Sigmoid colon (tissue), 7 donors: ENCODE measurements at places on chromosomes 3 and 15. TPM values are rescaled to one million over a fixed set of nuclear protein-coding genes. Genes with fewer than 3 reads are reported as not detected.

The ST6GAL1 gene
- polyA plus RNA-seq = 60.5 TPM

The LCTL gene
- polyA plus RNA-seq = 0.01 TPM

The KLHL6 gene
- 10.3 TPM for polyA plus RNA-seq

The ADAMTS7 gene
- 1.9 TPM for polyA plus RNA-seq

The C2CD4B gene
- 1.2 TPM for polyA plus RNA-seq

The OCA2 gene
- polyA plus RNA-seq = not detected

The TARS3 gene
- 2.3 TPM for polyA plus RNA-seq

The NCEH1 gene
- polyA plus RNA-seq = 3.0 TPM

The COL8A1 gene
- 0.60 TPM for polyA plus RNA-seq

DNA sequence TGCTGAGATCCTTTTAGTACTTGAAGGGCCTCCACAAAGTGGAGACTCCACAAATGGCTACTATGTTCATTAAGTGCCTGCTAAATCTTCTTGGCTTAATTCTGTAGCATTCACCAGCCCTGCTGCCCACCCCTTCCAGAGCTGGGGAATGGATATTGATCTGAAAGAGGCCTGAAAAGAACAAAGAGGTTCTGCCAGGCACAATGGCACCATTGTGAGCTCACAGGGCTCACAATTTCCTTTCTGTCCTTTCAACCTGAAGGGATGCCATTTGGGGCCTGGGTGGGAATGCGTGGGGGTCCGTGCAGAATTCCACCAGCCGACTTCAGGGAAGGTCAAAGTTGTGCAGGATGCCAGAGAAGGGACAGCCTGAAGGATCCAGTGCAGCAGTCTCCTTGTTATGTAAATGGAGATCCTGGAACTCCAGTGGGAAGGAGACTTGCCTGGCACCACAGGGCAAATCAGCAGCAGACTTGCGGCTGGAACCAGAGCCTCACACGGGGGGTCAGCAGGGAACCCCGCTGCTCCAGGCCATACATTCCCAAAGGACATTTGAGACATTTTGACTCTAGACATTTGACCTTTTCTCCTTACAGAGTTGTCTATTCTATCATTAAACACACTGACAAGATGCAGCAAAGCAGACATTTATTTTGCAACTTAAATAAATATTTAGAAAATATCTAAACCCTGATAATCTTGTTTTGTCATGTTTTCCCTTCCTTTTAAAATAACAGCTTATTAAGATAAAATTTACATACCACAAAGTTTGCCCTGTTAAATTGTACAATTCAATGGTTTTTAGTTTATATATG lies 21.5 kb upstream of the MORF4L1 start:
- no peak overlapping the region for H3K4me3 ChIP-seq
- no peaks in the 10 kb centered on the region for H3K36me3 ChIP-seq
- no peak overlapping the region for H3K27ac ChIP-seq
- H3K4me1 ChIP-seq = no peaks in the 10 kb centered on the region

GRCh38 chr15:69623392-69624154 lies 171.0 kb downstream of the RPLP1 start:
- H3K4me1 ChIP-seq = no peaks in the 10 kb centered on the region
- H3K27me3 ChIP-seq = no peaks in the 10 kb centered on the region
- H3K36me3 ChIP-seq = no peaks in the 10 kb centered on the region
- no peak overlapping the region for H3K27ac ChIP-seq

DNA sequence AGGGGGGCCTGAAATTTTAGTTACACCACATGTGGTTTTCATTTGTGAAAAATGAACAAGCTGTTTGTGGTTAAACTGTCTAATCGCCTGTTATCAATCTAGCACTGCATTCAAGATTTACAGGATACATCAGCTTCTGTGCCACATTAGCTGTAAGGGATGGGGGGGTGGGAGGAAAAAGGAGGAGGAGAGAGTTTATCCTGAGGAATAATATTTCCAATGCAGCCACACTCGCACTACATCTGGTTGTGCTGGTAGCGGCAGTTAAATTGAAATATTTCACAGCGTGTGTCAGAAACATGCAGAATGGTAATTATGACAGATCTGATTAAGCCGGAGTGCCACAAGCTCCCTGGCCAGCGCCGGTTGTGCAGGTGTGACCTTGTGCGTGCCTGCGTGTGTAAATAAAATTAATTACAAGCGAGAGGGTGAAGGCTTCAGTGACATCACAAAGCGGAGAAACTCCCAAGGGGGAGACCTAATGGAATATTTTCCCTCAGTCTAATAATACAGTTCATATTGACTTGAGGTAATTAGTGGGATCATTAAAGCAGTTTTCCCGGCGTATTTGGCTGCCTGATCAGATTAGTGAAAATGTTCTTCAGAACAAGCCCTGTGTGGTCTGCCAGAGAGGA lies 55.5 kb downstream of the SATB1 start:
- DNase-seq = no peak
- no peak overlapping the region for H3K4me3 ChIP-seq
- H3K27ac ChIP-seq = no peak overlapping the region
- no peaks in the 10 kb centered on the region for H3K27me3 ChIP-seq
- H3K36me3 ChIP-seq = peaks cover 26% of the 10 kb centered on the region

DNA sequence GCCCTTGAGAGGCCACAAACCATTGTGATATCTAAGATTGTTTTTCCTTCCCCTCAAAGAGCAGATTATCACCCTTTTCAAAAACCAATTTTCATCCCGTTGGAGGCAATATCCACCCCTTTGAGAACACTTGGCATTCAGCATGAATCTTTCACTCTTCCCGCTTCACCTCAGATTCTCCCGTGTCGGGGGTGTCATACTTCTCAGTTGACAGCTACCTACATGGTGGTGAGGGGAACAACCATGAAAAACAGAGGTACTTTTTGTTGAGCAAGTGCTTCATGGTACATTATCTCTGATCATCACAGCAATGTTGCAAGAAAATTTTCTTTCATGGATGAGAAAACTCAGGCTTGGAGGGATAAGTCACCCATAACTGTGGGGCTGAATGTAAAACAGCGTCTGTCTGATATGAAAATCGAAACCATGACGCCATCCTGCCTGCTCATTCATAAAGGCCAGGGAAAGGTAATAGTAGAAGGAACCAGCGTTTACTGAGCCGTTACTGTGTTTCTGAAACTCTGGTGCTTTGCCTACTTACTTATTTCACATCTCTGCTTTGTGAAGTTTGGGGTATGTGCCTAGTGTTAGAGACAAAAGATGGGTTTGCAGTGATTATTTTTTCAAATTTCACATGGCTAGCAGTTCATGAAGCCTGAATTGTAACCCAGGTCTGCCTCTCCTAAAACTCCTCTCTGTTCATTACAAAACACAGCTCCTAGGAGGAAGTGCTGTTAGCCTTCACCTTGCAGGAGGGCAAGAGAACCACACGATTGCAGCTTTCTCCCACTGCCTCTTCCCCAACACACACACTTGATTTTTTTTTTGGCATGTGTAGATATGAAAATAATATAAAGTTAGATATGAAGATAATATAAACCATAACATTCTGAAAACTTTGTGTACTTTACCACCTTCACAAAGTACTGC lies 35.4 kb downstream of the SV2B start:
- H3K27me3 ChIP-seq = no peaks in the 10 kb centered on the region
- H3K36me3 ChIP-seq = no peaks in the 10 kb centered on the region
- H3K27ac ChIP-seq = no peak overlapping the region
- H3K4me3 ChIP-seq = no peak overlapping the region

GRCh38 chr3:153818338-153818737 lies 302.9 kb upstream of the ARHGEF26 start:
- no peak overlapping the region for H3K4me3 ChIP-seq
- H3K27ac ChIP-seq = no peak overlapping the region
- H3K36me3 ChIP-seq = no peaks in the 10 kb centered on the region
- DNase-seq = no peak

GRCh38 chr3:124942613-124943012 lies 8.1 kb upstream of the MUC13 start:
- H3K36me3 ChIP-seq = no peaks in the 10 kb centered on the region
- no peak overlapping the region for H3K4me3 ChIP-seq
- H3K27ac ChIP-seq = no peak overlapping the region
- H3K4me1 ChIP-seq = no peaks in the 10 kb centered on the region
- no peaks in the 10 kb centered on the region for H3K27me3 ChIP-seq

GRCh38 chr15:51952805-51953204 lies 18.8 kb downstream of the LEO1 start:
- no peak for DNase-seq
- no peaks in the 10 kb centered on the region for H3K27me3 ChIP-seq
- peaks cover 99% of the 10 kb centered on the region for H3K36me3 ChIP-seq
- no peaks in the 10 kb centered on the region for H3K4me1 ChIP-seq
- no peak overlapping the region for H3K4me3 ChIP-seq
- no peak overlapping the region for H3K27ac ChIP-seq

GRCh38 chr3:126550488-126551051 lies 8.2 kb downstream of the C3orf22 start:
- H3K27ac ChIP-seq = no peak overlapping the region
- no peaks in the 10 kb centered on the region for H3K4me1 ChIP-seq
- DNase-seq = peak; percentile 40
- H3K4me3 ChIP-seq = no peak overlapping the region
- no peaks in the 10 kb centered on the region for H3K27me3 ChIP-seq

DNA sequence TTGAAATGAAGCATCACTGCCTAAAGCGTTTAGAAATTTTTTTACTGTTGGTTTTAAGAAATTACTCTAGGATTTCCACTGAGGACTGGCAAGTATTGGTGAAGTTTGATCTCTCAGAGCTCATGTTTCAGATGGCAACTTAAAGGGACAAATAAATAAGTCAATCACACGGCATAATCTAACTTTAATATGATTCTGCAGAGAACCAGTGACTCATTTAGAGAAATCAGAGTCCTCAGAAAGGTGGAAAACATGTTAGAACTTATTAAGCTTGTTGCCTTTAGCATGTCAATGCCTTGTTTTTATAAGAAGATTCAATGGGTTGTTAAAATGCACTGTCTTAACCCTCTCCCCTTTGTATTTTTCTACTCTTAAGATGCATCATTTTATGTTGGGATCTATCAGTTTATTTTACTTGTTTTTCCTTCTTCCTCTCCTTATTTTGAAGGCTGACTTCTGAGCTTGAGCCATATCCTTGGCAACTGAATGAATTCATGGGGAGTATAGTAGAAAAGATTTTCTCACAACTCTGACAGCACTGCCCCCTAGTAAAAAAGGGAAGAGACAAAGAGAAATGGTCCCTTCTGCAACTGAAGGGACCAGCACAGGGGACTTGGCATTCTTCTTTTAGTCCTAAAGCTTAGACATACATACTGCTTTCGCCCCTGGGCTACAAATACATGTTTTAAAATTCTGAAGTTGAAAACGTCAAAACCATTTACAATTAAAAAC lies 431.2 kb downstream of the LPP start:
- peak overlapping the region; percentile 65 for H3K27ac ChIP-seq
- no peak for DNase-seq
- H3K4me3 ChIP-seq = no peak overlapping the region
- H3K36me3 ChIP-seq = no peaks in the 10 kb centered on the region
- H3K27me3 ChIP-seq = no peaks in the 10 kb centered on the region

DNA sequence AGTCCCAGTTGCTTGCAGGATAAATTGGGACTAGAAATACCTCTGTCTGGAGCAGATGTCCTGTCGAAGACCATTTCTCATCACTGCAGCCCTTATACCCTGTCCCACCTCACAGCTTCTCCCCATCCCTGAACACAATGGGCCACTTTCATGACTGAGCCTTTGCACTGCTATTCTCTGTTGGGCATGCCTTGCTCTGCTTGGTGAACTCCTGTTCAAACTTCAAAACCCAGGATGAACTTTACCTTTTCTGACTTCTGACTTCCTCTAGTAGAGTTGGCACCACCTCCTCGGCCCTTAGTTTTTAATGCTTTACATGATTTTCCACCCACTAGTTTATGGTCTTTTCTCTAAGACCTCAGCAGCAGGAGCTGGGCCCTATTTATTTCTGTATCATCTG lies 48.4 kb downstream of the ST6GAL1 start:
- no peak overlapping the region for H3K27ac ChIP-seq
- no peak for DNase-seq
- H3K36me3 ChIP-seq = no peaks in the 10 kb centered on the region

DNA sequence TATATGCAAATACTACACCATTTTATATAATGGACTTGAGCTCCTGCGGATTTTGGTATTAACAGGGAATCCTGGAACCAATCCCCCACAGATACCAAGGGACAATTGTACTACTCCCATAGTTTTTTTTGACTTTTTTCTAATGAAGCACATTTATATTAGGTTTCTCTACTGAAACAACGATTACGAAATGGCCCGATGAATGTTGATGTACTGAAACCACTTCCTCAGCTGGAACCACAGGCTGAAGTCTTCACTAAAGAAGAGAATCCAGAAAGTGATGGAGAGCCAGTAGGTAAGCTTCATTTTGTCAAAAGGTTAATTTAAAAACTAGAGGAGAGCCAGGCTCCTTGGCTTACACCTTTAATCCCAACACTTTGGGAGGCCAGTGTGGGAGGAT lies 121.5 kb upstream of the LRRFIP2 start:
- H3K27ac ChIP-seq = no peak overlapping the region
- no peak overlapping the region for H3K4me3 ChIP-seq
- no peaks in the 10 kb centered on the region for H3K4me1 ChIP-seq
- peaks cover 34% of the 10 kb centered on the region for H3K36me3 ChIP-seq

DNA sequence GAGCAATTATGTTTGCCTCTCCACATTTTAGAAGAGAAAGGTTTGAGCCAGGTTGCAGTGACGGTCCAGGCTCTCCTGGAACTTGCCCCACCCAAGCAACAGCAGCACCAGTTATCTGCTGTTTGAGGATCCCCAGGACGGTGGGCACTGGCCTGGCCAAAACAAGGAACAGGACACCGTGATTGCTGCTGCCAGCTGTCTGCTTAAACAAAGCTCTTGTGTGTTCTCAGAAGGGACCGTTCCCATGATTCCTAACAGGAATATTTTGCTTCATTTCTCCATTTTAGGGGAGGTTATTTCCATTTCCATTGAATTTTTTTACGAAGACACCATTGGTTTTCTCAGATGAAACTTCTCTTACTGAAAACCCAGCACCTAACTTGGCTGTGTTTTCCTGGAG lies 66.4 kb upstream of the RPL35A start:
- H3K36me3 ChIP-seq = peaks cover 6% of the 10 kb centered on the region
- no peak overlapping the region for H3K27ac ChIP-seq
- H3K4me3 ChIP-seq = no peak overlapping the region
- no peaks in the 10 kb centered on the region for H3K4me1 ChIP-seq
- H3K27me3 ChIP-seq = no peaks in the 10 kb centered on the region

GRCh38 chr3:189404797-189405484 lies 226.2 kb upstream of the TP63 start:
- no peak for DNase-seq
- no peaks in the 10 kb centered on the region for H3K36me3 ChIP-seq
- no peak overlapping the region for H3K27ac ChIP-seq
- no peak overlapping the region for H3K4me3 ChIP-seq

DNA sequence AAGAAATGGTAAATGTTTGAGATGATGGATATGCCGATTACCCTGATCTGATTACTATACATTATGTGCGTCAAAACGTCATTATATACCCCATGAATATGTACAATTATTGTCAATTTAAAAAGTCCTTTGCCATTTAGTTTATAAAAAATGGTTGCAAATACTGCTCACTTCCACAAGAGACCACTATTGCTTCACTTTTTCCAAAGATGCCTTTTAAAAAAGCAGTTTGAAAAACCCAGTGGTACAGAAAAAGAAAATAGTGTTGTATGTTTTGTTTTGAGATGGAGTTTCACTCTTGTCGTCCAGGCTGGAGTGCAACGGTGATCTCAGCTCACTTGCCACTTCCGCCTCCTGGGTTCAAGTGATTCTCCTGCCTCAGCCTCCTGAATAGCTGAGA lies 39.3 kb downstream of the EDEM1 start:
- DNase-seq = no peak
- no peaks in the 10 kb centered on the region for H3K27me3 ChIP-seq
- H3K4me1 ChIP-seq = no peaks in the 10 kb centered on the region
- no peaks in the 10 kb centered on the region for H3K36me3 ChIP-seq
- H3K27ac ChIP-seq = no peak overlapping the region
- no peak overlapping the region for H3K4me3 ChIP-seq

- no peaks in the 10 kb centered on the region for H3K27me3 ChIP-seq
- DNase-seq = no peak
- H3K36me3 ChIP-seq = no peaks in the 10 kb centered on the region
- H3K27ac ChIP-seq = no peak overlapping the region
Measured at GRCh38 chr3:52923963-52924362, 26.6 kb upstream of the STIMATE start.
